Ascending aorta (tissue), 2 donors: ENCODE measurements at places on chromosomes 12 and 14. TPM values are rescaled to one million over a fixed set of nuclear protein-coding genes. Genes with fewer than 3 reads are reported as not detected.

DNA sequence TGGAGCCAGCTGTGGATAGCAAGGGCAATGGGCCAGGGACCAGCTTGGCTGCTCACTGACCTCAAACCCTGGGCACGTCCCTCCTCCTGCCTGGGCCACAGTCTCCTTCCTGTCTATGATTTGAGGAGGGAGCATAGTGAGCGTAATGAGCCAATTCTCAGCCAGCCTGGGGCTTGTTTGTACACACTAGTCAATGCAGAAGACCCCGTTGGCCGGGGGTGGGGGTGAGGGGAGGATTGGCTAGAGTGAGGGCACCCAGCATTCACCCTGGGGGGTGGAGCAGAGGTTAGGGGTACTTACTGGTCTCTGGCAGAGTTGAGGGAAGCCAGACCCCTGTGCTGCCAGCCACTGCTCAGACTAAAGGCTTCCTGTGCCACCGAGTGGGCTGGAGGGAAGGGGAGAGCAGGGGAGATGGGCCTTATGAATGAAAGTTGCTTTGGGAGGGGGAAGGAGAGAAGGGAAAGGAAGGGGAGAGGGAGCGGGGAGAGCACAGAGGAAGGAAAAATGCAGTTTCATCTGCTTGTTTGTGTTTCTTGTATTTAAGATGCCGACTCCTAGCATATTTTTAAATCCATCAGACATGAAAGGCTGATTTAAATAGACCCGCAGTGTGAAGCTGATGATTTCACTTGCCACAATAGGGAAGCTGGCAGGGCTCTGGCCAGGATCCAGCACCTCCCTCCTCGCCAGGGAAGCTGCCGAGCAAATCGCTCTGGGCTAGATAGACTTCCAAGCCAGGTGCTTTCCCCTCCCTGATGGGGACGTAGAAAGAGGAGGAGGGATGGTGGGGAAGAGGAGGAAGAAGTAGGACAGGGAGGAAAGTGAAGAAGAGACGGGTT, 114.0 kb downstream of the PRMT8 start:
- no peak overlapping the region for H3K4me3 ChIP-seq
- H3K36me3 ChIP-seq: no peaks in the 10 kb centered on the region
- peaks cover 4% of the 10 kb centered on the region for H3K4me1 ChIP-seq
- no peak for DNase-seq
- H3K27me3 ChIP-seq: no peaks in the 10 kb centered on the region

- peaks cover 46% of the 10 kb centered on the region for H3K36me3 ChIP-seq
- H3K4me1 ChIP-seq: peaks cover 26% of the 10 kb centered on the region
- H3K4me3 ChIP-seq: no peak overlapping the region
These were observed 23.0 kb downstream of the ISCA2 start for GRCh38 chr14:74516451-74517160.

DNA sequence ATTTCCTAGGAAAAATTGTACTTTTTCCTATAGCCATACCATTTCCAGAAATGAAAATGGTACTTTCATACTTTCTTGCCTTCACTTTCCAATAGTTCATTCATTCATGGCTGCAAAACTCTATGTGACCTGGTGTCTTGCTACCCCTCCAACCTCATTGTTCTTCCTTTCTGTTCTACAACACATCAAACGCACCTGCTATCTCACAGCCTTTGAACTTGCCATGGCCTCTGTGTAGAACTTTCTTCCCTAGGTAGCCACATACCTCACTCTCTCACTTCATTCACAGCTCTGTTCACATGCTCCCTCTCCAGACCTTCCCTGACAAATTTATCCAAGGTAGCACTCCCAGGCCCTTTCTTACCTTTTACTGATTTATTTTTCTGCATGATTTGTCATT, 149.2 kb downstream of the DUSP6 start:
- no peaks in the 10 kb centered on the region for H3K36me3 ChIP-seq
- H3K27ac ChIP-seq: no peak overlapping the region
- no peak for DNase-seq
- no peaks in the 10 kb centered on the region for H3K27me3 ChIP-seq
- H3K4me3 ChIP-seq: no peak overlapping the region

Gene CLEC1B
- total RNA-seq: not detected

- H3K4me1 ChIP-seq: no peaks in the 10 kb centered on the region
- H3K4me3 ChIP-seq: no peak overlapping the region
- no peaks in the 10 kb centered on the region for H3K36me3 ChIP-seq
- no peaks in the 10 kb centered on the region for H3K27me3 ChIP-seq
- DNase-seq: no peak
- H3K27ac ChIP-seq: no peak overlapping the region
These were observed 843.9 kb downstream of the FLRT2 start for GRCh38 chr14:86373886-86374285.
